ENCODE measurements at places on chromosomes 1 and 21.

DNA sequence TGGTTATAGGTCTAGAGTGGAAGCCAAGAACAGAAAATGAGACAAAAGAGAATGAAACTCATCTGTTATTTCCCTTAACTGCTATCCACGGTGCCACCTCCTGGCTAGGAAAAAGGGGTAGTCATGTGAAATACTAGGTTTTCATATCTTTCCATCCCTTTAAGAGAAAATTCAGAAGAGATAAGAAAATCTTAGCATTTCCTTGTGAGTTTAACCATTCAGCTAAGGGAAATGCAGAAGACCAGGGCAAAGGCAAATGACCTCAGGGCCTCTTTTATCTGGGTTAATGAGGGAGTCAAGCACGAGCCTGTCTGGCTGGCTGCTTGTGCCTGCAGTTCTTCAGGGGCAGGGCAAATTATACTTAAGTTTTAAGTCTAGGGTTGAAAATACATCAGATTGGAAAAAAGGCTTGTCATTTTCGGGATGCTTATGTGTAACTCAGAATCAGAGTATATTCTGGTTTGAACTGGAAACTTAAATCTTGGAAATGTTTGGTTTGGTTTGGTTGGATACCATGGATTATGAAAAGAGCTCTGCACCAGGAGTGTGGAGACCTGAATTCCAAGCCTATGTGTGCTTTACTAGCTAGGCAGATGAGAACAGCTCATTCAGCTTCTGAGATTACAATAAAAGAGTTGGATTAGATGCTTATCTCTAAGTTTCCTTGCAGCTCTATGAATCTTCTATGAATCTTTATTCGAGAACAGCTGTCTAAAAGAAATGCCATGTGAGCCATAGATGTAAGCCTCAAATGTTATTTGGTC, 19.9 kb downstream of the NIBAN1 start:
- no peak overlapping the region for H3K4me3 ChIP-seq
- no peaks in the 10 kb centered on the region for H3K27me3 ChIP-seq
- no peak for DNase-seq
- H3K27ac ChIP-seq: peak overlapping the region; percentile 6
- H3K36me3 ChIP-seq: no peaks in the 10 kb centered on the region
- peaks cover 15% of the 10 kb centered on the region for H3K4me1 ChIP-seq

- H3K4me1 ChIP-seq: peaks cover 32% of the 10 kb centered on the region
- DNase-seq: no peak
- H3K27ac ChIP-seq: no peak overlapping the region
- H3K27me3 ChIP-seq: peaks cover 12% of the 10 kb centered on the region
- H3K4me3 ChIP-seq: no peak overlapping the region
Observed at GRCh38 chr1:155125511-155125945, 2.1 kb upstream of the EFNA1 start.

- no peaks in the 10 kb centered on the region for H3K36me3 ChIP-seq
- no peaks in the 10 kb centered on the region for H3K4me1 ChIP-seq
- no peaks in the 10 kb centered on the region for H3K27me3 ChIP-seq
- no peak overlapping the region for H3K27ac ChIP-seq
Observed at GRCh38 chr1:22776035-22776613, 65.5 kb downstream of the EPHB2 start.

DNA sequence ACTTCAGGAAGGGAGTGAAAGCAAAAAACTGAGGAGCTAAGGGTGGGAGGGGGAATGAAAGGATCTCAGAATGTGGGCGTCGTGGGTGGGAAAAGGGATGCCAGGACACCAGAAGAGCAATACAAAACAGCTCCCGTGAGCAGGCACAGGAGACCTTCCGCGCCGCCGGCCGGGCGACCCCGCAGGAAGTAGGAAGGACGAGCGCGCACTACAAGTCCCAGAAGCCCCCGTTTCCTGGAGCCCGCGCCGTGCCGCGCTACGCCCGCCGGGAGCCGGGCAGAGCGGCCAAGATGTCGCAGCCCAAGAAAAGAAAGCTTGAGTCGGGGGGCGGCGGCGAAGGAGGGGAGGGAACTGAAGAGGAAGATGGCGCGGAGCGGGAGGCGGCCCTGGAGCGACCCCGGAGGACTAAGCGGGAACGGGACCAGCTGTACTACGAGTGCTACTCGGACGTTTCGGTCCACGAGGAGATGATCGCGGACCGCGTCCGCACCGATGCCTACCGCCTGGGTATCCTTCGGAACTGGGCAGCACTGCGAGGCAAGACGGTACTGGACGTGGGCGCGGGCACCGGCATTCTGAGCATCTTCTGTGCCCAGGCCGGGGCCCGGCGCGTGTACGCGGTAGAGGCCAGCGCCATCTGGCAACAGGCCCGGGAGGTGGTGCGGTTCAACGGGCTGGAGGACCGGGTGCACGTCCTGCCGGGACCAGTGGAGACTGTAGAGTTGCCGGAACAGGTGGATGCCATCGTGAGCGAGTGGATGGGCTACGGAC, at the start of gene PRMT6:
Gene PRMT6, plus strand, starts transcription at position 249 of the 771 bp plus-strand sequence. Its CDS starts 42 bp downstream, at position 291.
- DNase-seq: peak; percentile 77
- peak within 1 kb of the TSS; percentile 97 for H3K4me3 ChIP-seq
- H3K27me3 ChIP-seq: no peaks in the 10 kb centered on the region

DNA sequence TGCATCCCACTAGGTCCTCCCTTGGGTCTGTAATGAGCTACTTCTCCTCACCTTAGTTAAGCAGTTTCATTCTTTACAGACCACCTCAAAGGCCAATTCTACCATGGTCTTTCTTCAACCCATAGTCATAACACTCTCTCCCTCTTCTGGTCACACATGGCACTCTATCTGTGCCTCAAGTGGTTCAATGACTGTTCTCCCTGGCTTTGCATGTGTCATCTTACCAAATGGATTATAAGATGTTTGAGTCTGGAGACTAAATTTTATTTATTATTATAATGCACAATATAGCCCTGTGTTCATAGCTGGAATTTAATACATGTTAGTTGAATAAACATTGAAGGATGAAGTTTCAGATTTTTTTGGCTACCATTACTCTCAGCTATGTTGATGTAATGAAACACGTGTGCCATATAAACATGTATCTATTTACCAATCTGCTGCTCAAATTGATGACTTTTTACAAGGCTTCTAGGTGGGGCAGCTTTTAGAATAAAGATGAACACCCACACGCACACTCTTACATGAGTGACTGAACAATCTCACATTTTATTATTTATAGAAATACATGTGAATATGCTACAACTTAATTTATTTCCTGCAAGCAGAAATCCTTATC, 102.1 kb downstream of the RUNX1 start:
- H3K4me3 ChIP-seq: no peak overlapping the region
- no peaks in the 10 kb centered on the region for H3K27me3 ChIP-seq
- H3K4me1 ChIP-seq: peaks cover 82% of the 10 kb centered on the region
- H3K27ac ChIP-seq: no peak overlapping the region

DNA sequence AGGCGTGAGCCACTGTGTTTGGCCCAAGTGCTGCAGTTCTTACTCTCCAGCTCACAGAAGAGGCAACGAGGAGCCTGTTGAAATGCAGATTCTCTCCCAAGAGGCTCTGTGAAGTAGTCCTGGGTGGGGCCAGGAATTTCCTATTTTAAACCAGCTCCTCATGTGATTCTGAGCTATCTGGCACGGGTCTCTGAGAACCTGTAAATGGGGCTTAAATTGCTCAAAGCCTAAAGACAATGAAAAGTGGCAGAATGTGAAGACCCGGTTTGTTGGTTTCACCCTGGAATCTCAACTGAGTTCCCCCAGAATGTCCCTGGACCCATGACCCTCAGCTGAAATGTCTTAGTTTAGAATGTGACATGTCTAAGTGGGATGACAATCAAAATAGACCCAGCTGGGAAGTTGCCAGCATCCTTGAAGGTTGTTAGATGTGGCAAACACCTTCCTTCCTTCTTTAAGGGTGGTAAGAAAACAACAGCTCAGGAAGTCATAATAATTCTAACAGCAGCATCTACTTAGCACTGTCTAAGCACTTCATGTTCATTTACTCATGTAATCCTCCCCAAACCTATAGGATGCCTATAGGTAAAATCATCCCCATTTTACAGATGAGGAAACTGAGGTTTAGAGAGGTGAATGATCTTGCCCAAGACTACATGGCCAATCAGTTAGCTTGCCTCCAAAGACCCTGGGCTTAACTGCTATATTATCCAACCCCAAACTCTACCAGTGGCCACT, 20.9 kb upstream of the ATP5PO start:
- peak; percentile 80 for DNase-seq
- H3K4me3 ChIP-seq: no peak overlapping the region
- no peaks in the 10 kb centered on the region for H3K27me3 ChIP-seq

GRCh38 chr1:178944729-178945128, 73.9 kb upstream of the ANGPTL1 start:
- no peak overlapping the region for H3K27ac ChIP-seq
- no peaks in the 10 kb centered on the region for H3K36me3 ChIP-seq
- H3K4me1 ChIP-seq: no peaks in the 10 kb centered on the region
- DNase-seq: no peak
- H3K27me3 ChIP-seq: no peaks in the 10 kb centered on the region
- H3K4me3 ChIP-seq: no peak overlapping the region

DNA sequence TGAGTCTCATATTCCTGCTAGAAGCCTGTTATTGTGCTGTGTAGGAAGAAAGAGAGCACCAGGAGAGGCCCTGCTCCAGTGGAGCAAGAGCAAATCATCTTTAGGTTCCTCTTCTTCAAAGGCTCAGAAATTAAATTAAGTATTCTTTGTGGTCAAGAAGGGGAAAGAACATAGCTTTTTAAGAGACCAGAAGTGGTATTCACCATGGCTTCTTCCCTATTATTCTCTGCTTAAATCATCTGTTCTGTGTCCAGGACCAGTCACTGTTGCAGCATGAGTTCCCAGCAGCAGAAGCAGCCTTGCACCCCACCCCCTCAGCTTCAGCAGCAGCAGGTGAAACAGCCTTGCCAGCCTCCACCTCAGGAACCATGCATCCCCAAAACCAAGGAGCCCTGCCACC, 1.1 kb downstream of the SPRR1B start:
- H3K4me1 ChIP-seq: no peaks in the 10 kb centered on the region
- no peaks in the 10 kb centered on the region for H3K27me3 ChIP-seq
- H3K36me3 ChIP-seq: no peaks in the 10 kb centered on the region
- no peak overlapping the region for H3K4me3 ChIP-seq
- no peak for DNase-seq

DNA sequence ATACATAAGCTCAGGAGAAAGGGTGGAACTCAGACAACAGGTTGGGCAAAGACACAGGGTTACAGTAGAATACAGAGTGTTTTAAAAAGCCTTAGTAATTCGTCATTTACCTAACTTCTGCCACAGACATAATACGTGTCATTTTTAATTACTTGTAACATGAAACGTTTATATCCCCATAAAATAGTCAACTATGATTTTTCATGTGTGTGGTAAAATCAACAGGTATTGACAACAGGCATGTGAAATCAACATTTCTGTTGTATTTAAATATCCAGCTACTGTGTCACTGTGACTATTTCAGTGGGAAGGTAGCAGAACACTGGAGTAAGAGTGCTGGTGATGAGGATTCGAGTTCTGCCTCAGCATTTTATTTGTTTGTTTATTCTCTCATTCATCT, 5.7 kb downstream of the FAM163A start:
- no peaks in the 10 kb centered on the region for H3K4me1 ChIP-seq
- DNase-seq: no peak

DNA sequence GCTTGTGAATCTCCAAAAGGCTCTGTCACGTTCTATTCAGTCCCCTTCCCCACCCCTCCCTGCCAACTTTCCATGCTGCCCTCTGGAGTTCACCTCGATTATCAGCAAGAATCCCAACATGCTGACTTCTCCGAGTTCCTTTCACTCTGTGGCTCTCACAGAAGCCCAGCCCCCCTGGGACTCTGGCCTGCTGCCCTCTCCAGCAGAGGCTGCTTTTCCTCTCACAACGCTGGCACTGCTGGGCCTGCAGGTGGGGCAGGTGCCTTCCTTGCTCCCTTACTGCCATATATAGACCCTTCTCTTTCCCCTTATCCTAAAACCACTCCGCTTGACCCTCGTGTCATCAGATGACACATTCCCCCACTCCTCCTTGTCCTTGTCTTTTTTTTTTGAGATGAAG, 10.2 kb upstream of the RNF186 start:
- H3K27me3 ChIP-seq: no peaks in the 10 kb centered on the region
- H3K36me3 ChIP-seq: no peaks in the 10 kb centered on the region
- H3K27ac ChIP-seq: no peak overlapping the region

DNA sequence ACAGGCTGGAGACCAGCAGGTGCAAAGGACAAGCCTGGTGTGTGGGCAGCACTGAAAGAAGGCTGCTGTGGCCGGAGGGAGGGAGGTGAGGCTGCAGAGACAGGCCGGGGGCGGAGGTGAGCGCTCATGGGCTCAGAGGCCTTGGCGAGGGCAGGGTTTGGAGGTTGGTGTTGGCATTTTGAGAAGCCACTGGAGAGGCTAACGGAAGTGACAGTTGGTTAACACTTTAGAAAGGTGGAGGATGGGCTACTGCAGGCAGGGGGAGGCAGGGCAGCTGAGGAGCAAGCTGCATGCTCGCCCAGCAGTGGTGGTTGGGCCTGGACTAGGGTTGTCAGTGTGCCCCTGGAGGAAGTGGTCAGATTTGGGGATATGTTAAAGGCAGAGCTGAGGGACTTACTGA, 37.5 kb downstream of the QSOX1 start:
- no peak for DNase-seq
- no peaks in the 10 kb centered on the region for H3K27me3 ChIP-seq
- no peak overlapping the region for H3K4me3 ChIP-seq
- peaks cover 3% of the 10 kb centered on the region for H3K4me1 ChIP-seq

DNA sequence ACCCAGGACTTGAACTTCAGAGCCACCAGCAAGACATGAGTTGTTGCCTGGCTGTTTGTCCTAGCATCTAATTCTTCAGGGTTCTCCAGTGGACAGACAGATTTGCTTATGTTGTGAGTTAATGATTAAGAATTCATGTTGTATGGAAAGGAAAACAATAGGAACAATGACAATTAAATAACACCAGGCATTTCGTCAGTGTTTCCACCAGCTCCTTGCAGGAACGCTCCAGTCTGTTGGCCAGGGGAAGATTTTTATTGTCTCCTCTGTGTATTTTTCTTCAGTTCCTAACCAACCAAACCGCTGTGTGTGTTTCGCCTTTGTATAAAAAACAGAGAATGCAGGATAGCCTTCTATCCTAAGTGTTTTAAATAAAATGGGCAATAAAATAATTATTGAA, 64.4 kb upstream of the PTGFR start:
- no peaks in the 10 kb centered on the region for H3K36me3 ChIP-seq
- no peak overlapping the region for H3K4me3 ChIP-seq
- DNase-seq: no peak
- H3K27me3 ChIP-seq: no peaks in the 10 kb centered on the region
- H3K27ac ChIP-seq: no peak overlapping the region
- H3K4me1 ChIP-seq: no peaks in the 10 kb centered on the region

DNA sequence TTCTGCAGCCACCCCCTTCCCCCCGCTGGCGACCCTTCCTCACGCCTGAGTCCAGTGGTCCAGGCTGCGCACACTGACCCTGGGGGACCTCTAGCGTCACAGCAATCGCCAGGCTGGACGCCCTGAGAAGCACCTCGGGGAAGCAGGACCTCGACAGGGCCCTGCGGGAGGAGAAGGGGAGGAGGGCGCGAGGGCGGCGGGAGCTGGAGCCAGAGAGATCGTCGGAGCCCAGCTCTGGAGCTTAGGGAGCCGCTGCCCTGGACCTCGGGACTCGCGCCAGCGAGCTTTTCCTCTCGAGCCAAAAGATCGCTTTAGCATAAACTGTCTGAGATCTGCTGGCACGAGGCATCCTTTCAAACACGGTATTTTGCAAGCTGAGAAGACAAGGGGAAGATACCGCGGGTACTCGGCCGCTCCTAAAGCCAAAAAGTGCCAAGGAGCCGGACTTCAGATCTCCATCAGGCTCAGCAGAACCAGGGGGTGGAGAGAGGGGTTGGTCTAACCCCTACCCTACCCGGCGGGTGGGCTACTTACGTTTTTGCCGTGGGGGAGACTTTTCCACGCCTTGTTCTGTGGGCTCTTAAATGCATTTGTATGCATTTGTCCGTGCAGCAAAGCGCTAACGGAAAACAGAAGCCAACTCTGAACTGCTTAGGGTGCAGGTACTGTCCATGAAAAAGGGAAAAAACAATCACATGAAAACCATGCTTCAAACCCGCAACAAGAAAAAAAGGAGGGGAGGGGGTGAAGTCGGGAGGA, 586 bp downstream of the COL24A1 start:
- H3K4me3 ChIP-seq: no peak overlapping the region
- DNase-seq: no peak
- H3K36me3 ChIP-seq: no peaks in the 10 kb centered on the region
- no peaks in the 10 kb centered on the region for H3K4me1 ChIP-seq
